ENCODE measurements at places on chromosomes 7 and 10. TPM values are rescaled to one million over a fixed set of nuclear protein-coding genes. Genes with fewer than 3 reads are reported as not detected.
A peak's percentile ranks its signal among the peaks of the same experiment; 100 is the strongest.

DNA sequence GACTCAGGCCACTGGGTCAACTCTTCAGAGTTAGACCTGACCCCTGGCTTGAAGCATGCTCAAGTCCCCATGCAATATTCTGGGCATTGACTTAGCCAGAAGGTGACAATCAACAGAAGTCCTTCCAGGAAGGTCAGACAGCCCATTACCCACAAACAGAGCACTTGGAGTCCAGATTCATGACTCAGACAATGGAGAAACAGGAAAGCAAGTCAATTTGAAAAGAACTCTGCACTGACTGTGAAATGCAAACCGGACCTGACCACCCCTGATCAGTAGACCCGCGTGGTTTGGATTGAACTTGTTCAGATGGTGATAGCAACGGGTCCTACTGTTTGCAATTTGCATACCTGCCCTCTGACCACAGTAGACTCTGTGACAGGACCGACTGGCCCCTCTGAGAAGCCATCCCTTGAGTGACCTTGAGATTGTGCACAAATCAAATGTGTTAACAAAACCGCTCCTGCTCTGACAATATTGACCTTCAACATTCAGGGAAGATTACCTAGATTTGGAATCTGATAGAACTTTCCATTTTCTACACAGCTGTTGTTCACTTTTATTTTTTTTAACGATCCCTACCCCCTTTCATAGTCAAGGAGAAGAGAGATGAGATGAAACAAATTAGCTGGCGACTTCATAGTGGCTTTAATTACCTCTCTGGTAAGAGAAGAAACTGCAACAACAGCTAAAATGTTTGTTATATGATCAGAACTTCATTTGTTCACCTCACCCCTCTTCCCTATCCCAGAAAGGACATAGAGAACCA is 138.7 kb downstream of the NRP1 start:
- no peak for DNase-seq

DNA sequence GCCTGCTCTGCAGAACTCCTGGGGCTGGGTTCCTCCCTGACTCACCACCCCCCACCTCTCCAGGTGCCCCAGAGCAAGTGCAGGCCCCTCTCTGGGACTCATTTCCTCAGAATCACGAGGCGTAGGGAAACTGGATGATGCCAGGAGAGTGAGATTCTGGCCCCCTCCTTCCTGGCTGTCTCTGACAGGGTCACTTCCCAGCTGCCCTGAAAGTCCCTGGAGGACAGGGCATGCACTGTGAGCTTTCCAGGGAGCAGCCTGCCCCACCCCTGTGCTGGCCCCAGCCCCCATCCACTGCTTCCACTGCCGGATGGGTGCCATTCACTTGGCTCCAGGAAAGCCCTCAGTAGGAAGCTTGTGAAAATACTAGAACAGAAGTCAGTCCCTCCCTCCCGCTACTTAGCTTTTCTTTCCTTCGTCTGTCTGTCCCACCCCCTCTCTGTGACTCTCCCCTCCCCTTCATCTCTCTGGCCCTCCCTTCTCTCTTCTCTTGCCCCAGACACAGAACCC is 10.4 kb downstream of the TACR2 start:
- DNase-seq: peak; percentile 34

- DNase-seq: no peak
These were observed 130.7 kb upstream of the KMT2E start for GRCh38 chr7:104883248-104883717.

C10orf53 gene
- total RNA-seq: not detected

COL26A1 gene
- total RNA-seq: not detected

UCN3 gene
- not detected for total RNA-seq

NXPH1 gene
- not detected for total RNA-seq

All from PC-3 (cell line).